Stimulated activated CD4-positive, alpha-beta T cell treated with anti-CD3 and anti-CD28 coated beads, Interleukin-2, amount 100 ng/mL, for 24 hours (primary cell): ENCODE measurements at places on chromosomes 7 and 10.
A peak's percentile ranks its signal among the peaks of the same experiment; 100 is the strongest.

GRCh38 chr7:25968205-25968993 lies 183.6 kb upstream of the NFE2L3 start:
- peak; percentile 59 for DNase-seq

GRCh38 chr10:73886085-73886529 lies 11.8 kb upstream of the CAMK2G start:
- DNase-seq = peak; percentile 67

DNA sequence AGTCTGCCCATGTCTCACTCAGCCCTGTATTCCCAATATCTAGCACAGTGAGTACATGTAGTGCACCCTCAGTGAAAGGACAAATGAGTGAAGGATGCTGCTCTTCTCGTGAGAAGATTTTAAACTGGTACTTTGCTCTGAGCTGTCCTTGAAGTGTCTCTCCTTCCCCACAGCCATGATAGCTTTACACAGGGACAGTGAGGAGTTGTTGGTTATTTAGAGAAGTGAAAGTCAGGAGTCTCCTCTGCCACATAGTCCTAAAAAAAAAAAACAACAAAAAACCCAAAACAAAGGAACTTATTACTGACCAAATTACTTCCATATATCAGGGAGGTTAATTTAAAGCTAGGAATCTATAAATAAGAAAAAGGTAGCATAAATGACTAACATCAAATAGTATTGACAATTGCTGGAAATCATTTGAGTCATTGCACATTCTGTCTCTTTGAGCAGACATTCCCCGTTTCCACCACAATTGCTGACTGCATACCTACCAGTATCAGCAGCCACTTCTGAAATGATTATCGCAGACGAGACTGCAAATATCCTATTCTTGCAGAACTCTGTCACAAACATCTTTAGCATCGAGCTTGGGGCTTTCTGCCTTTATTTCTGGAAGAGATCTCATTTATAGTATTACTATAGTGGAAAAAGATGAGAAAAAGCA lies 202.1 kb downstream of the PTEN start:
- DNase-seq = peak; percentile 23

DNA sequence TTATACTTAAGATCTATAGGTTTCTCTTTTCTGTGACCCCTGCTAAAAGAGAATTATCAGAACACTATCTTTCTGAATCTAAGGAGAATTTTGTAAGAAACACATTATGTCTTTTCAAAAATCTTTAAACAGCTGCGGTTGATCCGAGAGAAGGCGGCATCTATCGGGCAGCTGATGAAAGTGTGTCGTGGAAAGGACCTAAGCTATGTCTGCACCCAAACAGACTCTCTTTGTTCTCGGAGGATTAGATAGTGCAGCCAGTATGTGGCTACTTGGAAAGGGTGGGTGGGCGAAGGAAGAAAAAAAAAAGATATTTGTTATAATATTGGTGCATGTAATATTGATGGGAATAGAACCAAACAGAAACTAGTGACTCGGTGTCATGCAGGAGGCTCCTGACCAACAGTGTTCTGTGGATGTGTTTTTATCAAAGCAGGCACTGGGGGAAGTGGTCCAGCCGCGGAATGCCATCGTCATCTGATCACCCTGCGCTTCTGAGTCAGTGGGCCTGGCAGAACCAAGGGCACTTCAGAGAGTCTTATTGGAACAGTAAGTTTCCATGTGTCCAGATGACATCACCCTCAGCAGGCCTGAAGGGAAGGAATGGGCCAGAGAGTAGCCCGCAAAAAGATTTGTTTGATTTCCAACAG lies 509.7 kb upstream of the AKR1E2 start:
- no peak for DNase-seq

- DNase-seq = no peak
Measured at GRCh38 chr7:140176122-140176701, 571 bp downstream of the KDM7A start.

DNA sequence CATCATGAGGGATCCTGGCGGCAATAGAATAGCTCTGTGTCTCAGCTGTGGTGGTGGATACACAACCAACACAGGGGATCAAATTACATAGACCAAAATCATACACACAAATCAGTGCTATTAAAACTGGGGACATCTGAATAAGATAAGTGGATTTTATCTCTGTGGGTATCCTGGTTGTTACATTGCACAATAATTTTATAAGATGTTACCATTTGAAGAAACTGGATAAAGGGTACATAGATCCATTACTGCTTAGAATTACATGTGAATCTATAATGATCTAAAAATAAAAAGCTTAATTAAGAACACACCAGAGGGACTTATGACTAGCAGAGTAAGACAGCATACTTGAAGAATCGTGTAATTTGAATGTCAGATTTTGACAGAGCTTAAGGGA lies 8.2 kb upstream of the FAM3C start:
- no peak for DNase-seq

- no peak for DNase-seq
Measured at GRCh38 chr7:91083855-91084644, 180.2 kb upstream of the FZD1 start.

DNA sequence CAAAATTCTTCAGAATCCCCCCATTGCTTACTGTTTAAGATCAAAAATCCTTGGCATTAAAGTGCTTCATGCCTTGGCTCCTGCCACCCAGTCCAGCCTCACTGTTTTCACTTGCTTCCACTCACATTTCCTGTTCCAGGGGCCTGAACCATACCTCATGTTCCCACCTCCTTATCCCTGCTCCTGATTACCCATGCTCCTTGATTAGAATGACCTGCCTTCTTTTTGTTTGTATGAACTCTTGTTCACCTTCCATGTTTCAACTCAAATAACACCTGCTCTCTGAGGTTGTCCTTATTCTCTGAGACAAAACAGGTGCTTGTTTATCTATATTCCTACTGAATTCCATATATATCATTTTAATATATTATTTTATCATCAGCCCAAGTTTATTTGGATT lies 77.1 kb upstream of the VSTM2A start:
- no peak for DNase-seq

DNA sequence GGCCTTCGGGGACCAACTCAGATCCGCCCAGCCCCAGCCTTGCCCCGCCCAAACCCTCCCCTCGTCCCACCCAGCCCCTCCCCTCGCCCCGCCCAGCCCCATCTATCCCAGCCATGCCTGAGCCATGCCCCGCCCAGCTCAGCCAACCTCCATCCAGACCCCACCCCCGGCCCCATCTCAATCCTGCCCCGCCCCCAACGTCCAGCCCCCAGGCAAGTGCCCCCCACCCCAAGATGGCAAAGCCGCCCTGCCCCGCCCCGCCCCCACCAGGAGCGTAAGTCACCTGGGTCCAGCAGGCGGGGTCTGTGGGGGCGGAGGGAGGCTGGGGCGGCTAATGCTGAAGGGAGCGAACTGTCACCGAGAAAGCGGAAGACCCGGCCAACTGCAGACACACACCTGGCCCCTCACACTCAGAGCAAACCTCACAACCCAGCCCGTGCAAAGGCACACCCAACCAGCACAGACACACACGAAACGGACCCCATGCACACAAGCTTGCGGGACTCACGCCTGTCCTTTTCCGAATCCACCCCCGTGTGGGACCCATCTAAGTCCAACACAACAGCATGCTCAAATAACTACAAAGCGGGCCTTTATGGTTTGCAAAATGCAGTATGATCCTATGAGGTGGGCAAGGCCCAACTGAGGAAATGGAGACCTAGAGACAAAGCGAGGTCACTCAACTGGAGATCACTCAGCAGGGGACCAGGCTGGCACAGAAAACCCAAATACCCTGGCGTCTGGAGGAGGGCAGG lies 11.5 kb upstream of the OGA start:
- peak; percentile 57 for DNase-seq

DNA sequence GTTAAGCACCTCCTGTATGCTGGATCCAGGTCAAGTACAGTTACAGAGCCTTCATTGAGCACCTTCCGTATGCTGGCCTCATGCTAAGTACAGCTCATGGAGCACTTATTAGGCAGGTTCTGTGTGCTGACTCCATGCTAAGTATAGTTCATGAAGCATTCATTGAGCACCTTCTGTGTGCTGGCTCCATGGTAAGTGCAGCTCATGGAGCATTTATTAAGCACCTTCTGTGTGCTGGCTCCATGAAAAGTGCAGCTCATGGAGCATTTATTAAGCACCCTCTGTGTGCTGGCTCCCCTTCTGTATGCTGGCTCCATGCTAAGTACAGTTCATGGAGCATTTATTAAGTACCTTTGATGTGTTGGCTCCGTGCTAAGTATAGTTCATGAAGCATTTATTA lies 30.5 kb downstream of the MMD2 start:
- no peak for DNase-seq

- DNase-seq = no peak
Measured at GRCh38 chr7:47763063-47763974, 181.4 kb upstream of the TNS3 start.

GRCh38 chr10:86254081-86254480 lies 112.5 kb downstream of the GRID1 start:
- DNase-seq = no peak

- no peak for DNase-seq
Measured at GRCh38 chr7:93620864-93621263, 46.3 kb upstream of the CALCR start.

DNA sequence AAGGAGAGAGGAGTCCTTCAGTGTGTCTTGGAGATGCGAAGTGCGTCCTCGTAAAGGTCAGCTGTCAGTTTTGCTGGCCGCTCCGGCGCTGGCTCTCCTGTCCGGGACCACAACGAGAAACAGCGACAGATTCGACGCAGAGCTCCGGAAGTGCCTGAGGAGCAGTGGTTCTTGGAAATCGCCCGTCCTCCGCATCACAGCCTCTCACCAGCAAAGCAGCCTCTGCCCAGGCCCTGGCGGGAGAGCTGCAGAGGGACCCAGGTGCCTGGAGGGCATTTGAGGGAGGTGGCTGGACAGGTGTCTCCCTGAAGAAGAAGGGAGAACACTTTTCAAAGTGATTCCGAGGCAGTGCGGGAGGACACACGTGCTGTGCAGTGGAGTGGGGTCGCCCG lies 11.6 kb upstream of the AP5Z1 start:
- no peak for DNase-seq

DNA sequence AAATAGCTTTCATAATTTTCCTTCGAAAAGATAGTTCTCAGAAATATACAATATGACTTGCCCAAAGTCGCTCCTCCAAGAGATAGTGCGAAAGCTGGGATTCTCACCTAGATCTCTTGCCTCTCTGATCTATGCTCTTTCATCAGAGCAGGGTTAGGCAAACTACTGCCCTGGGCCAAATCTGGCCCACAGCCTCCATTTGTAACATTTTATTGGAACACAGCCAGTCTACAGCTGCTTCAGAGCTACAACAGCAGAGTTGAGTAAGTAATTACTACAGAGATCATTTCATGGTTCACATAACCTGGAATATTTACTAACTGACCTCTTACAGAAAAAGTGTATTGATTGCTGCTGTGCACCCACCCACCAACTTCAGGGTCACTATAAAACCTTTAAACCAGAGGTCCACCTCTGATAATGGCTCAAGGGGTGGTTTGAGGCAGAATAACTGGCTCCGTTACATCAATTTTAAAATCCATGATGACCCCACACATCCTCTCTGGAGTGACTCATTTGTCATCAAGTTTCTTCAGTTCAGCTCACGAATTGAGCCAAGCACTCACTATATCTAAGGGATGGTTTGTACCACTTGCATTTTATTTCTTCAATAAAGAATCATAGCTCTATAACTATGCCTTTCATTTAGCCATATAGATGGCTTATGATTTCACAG lies 1019.0 kb downstream of the XPNPEP1 start:
- DNase-seq = no peak

DNA sequence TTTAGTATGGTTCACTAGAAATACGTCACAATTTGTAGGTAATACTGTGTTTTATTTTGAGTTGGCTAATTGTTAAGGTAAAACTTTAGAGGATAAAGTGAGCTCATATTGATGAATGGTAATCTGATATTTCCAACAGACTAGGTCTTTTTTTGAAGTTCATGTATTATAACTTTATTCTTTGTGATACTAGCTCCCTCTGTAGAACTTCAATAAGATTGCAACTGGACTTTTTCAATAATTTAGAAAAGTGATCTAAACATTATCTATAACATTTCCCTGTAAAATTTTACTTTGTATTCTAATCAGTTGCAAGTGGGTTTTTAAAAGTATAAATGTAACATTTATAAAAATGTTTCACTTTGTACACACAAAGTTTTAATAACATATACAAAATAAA lies 83.5 kb downstream of the ADK start:
- no peak for DNase-seq

GRCh38 chr7:72020311-72020710 lies 391.8 kb downstream of the CALN1 start:
- no peak for DNase-seq

DNA sequence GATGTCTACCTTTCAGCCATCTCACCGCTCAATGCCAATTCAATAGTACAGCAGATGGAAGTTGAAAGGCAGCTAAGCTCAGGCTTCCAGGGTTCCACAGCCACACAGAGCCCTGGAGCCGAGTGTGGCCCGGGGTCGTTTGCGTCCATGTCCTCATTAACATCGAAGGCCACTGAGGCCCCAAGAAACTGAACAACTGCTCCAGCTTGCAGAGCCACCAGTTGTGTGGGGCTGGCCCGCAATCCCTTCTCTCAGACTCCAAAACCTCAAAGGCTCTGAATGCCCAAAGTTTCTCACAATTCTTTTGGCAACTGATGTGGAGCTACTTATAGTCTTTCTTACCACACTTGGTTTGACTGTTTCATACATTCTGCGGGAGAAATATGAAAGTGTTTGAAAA lies 31.1 kb downstream of the NOD1 start:
- DNase-seq = no peak

DNA sequence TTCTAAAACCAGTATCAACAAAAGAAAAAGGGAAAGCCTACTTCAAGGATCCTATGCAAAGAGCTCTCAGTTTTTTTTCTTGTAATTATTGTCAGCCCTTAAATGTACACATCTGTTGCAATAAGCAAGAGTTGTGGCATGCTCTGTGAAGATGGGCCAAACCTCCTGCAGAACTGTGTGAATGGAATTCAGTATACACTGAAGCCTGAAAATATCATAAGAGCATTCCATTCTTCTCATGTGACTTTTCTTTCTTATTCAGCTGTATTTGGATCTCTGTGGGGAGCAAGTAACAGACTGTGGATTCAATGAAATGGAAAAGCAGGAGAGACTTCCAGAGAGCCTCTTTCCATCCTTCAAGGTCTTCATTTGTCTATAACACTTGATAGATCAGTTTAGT lies 130.7 kb downstream of the SAMD9 start:
- no peak for DNase-seq

DNA sequence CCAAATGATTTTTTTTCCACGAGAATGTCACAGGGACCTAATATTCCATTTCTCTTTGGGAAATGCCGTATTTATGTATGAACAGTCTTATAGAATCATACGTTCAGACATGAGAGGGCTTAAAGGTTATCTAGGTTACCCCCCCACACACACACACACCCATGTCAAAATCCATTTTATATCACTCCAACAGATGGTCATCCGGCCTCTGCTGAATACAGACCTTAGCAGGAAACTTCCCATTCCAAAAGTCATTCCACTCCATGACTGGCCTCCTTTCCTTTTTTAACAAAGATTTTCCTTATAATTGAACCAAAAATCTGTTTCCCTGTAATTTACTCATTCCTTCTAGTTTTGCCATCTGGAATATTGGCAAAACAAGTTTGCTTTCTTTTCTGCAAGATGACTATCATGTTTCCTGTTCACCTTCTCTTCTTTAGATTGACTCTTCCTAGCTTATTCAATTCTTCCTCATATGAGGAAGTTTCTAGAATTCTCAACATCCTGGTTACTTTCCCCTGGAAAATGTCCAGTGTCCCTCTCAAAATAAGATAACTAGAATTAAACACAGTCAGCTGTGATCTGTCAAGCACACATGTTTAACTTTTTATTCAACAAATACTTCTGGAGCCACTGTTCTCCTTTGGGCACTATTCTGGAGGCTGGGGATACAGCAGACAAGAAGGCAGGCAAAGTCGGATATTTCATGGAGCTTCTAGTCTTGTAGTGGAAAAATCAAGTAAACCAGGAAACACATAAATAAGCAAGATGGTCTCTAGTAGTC lies 276.5 kb upstream of the LRGUK start:
- no peak for DNase-seq
